HAP-1 (cell line): ENCODE measurements at places on chromosomes 5 and 9.
A peak's percentile ranks its signal among the peaks of the same experiment; 100 is the strongest.

DNA sequence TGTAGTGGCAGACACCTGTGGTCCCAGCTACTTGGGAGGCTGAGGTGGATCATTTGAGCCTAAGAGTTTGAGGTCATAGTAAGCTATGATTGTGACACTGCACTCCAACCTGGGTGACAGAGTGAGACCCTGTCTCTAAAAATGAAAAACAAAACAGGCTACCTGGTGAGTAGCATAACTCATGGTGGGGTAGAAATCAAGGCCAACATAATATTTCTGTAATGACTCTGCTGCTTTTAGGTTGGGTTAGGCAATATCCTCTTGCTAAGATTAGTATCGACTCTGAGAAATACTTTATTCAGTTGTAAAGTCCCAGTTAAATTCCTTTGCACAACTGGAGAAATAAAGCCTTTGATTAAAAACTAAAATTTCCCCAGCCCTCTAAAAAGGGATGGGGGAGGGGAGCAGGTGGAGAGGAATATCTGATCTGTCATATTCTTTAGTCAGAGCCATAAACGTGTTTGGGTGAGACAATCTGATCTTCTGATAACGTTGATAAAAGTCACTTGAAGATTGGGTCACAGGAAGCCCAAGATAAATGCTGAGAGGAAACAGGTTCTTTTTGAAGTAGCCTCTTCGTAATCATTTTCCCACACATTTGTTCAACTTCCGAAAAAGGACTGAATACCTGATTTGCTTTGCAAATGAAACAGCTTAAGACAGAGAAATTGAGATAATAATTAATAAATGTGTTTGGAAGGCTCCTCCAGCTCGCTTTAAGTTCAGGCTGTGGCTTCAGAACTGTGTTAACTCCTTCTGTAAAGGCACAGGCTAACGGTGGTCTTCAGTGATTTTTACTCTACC, 14.9 kb downstream of the IL4 start:
- no peak for DNase-seq

DNA sequence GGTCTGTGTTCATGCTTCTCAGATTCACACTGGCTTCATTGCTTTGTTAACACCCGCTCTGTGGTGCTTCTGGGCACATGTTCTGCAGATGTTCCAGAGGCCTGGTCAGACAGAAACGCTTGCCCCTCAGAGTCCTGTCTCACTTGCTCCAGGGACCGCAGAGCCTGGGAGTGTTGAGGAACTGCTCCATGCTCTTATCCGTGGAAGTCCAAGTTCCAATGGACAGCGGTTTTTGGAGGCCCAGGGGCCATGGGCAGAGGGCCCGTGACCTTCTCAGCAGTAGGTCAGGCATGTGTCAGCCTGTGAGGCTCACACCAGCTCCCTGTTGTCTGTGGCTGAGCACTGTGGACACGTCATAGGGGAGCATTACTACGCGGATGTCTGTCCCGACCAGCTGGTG, 364.7 kb upstream of the IRX1 start:
- no peak for DNase-seq

GRCh38 chr5:141838326-141839014, 39.7 kb downstream of the PCDH1 start:
- no peak for DNase-seq

- DNase-seq, result no peak
Observed at GRCh38 chr9:127970401-127971313, 10.1 kb downstream of the EEIG1 start.

GRCh38 chr9:135926402-135927194, 19.3 kb upstream of the CAMSAP1 start:
- DNase-seq, result no peak

DNA sequence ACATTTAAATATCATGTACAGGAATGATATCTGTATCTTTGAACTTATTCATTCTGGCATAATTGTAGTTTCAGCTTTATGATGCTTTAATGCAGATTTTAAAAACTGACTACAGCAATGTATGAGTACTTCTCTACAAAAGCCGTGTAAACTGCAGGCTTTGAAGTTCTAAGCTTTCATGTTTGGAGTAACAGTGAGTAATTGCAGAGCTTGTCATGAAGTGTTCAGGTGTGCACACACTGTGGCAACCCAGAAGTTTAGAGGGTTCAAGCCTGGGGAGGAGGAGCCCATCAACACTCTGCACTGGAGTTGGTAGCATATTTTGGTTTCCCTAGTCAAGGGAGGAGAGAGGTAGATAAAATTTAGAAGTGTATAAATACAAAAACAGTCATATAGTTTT, 130.9 kb downstream of the CD180 start:
- DNase-seq, result no peak

DNA sequence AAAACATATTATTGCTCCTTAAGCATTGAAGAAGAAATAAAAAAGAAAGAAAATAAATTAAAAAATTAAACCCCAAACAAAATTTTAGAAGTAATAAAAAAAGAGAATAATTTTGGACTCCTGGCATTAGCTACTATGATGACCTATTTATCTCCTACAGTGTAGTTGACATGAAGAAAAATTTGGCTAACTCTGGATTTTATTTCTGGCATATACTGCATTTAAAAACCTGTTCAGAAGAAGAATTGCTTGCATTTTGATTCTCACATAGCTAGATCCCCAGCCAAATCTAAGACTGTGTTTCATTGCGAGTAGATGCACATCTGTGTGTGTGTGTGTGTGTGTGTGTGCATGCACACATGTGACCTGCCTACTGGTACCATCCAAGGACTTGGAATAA, 30.1 kb upstream of the GABRG2 start:
- DNase-seq, result no peak

- DNase-seq, result no peak
Observed at GRCh38 chr5:10591966-10592365, 28.1 kb downstream of the ANKRD33B start.

DNA sequence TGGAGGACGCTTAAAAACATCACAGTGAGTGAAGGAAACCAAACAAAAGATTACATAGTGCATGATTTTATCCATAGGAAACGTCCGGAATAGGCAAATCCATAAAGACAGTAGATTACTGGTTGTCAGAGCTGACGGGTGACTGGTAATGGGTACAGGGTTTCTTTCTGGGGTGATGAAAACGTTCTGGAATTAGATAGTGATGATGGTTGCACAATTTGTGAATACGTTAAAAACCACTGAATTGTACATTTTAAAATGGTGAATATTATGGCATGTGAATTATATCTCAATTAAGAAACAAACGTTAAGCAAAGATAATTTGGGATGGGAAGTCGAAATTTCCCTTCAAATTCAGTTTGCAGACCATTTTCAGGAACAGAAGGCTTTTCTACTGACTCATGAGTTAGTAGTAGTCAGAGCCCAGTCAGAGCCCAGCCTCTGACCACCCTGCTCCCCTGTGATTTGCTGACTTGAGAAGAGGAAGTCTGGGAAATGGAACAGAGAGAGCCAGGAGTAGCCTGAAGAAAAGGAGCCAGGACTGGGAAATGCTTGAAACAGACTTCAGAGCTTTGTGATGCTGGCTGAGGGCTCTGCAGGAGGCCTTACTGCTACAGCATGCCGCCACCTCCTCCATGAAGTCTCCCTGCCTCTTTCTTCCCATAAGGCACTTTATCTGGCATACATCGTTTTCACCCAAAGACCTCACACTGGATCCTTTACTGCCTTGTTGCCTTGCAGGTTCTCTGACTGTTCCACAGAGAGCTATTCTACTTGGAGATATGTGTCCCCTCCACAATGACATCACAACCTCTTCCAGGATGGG, 46.4 kb upstream of the CTNNA1 start:
- DNase-seq, result no peak

GRCh38 chr5:160548949-160549645, 127.4 kb downstream of the PTTG1 start:
- no peak for DNase-seq

DNA sequence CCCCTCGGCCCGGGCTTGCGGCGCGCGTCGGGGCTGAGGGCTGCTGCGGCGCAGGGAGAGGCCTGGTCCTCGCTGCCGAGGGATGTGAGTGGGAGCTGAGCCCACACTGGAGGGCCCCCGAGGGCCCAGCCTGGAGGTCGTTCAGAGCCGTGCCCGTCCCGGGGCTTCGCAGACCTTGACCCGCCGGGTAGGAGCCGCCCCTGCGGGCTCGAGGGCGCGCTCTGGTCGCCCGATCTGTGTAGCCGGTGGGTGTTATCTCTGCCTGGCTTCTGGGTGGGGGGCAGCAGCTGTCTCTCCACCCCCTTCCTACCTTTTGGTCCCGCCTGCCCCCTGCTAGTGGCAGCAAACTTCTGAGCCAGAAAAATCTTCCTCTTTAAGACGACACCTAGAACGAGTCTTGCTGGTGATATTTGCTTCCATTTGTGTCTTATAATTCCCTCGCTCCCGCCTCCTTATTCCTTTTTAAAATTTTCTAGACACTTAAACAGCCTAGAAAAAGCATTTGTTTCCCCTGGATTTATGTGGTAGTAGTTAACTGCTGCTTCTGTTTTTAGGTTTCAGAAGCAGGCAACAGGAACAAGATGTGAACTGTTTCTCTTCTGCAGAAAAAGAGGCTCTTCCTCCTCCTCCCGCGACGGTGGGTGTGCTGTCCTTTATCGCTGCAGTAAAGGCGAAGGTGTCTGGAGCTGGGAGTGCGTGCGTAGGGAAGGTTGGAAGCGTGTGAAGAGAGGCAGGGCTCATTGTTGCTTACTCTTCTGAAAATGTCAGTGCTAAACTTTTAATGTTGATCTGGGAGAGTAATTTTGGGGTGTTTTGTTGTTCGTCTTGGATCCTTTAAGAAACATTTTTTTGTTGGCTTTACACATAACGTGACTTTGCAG, 554 bp downstream of the JAK2 start:
- peak; percentile 78 for DNase-seq

GRCh38 chr5:52283221-52283620, 504.5 kb upstream of the ITGA1 start:
- DNase-seq, result no peak

GRCh38 chr9:105389796-105390195, 58.0 kb upstream of the FSD1L start:
- DNase-seq, result peak; percentile 60

DNA sequence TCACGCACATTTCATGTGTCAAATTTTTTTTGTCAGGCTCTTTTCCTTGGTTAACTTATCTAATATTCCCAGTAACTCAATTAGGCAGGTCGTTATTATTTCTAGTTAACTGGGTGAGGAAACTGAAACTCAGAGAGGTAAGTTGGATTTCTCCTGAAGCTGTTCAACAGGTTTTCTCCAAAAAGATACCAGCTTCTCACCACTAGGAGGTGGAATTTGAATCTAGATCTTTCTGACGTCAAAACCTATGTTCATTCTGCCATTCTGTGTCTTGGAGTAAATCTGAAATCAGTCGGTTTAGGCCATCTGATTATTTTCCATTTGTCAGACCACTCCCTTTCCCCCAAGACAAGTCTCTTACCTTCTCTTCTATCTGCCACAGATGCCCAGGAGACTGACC, 572.9 kb downstream of the ACTL7B start:
- DNase-seq, result no peak

DNA sequence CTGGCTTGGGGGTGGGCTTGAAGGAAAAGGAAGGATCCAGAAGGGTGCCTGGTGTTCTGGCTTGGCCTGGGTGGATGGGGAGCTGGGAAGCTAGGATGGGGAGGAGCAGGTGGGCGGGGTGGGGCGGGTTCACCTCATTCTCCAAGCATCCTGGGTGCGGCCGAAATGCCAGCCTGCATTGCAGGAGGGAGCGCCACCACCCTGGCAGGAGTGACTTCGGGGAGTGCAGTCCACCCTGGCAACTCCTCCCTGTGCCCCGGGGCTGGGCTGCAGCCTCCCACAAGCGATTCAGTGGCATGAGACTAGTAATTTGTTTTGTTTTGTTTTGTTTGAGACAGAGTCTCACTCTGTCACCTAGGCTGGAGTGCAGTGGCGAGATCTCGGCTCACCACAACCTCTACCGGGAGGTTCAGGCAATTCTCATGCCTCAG, 5.5 kb downstream of the TTC16 start:
- no peak for DNase-seq

DNA sequence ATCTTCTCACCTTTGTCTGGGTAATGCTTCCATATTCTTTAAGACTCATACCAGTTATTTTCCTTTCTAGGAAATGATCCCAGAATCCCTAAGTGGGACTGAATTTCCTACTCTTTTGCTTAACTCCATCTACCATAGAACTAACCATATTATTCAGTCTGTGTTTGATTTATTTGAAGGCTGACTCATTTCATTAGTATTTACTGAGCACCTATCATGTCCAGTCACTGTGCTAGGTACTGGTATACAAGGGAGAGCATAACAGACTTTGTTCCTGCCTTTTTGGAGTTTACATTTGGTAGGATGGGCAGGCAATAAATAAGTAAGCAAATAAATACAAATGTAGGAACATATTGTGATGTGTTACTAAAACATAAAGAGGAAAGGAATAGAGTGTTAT, 4.3 kb downstream of the NPR2 start:
- DNase-seq, result no peak

DNA sequence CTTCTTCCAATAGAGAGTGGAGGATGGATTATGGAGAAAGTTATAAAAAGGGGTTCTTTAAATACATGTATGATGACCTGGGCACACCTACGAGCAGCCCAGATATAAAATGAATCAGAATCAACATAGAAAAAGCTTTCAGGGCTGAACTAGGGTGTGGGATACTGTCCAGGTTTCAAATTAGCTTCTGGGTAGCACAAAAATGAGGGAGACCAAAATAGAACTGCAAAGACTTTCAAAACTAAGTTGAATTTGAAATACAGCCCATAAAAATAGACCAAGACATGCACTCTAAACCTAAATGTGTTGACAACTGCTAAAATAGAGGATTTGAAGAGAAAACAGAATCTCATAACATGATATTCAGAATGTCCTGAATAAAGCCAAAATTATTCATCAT, 17.0 kb downstream of the ZNF484 start:
- DNase-seq, result no peak

- no peak for DNase-seq
Observed at GRCh38 chr5:62977661-62978060, 399.0 kb downstream of the LRRC70 start.

DNA sequence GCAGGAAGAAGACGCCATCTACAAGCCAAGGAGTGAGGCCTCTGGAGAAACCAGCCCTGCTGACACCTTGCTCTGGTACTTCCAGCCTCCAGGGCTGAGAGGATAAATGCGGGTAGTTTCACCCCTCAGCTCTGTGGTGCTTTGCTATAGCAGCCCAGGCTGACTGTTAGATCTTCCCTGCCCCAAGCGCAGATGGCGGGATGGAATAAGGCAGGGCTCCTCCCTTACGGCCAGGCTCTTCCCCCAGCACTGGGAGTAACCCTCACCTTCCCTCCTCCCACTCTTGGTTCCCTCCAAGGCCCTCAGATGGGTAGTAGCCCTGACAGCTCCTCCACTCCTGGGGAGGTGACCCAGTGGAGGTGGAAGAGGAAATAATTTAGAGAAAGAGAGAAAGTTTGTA, 285.1 kb downstream of the GADD45G start:
- no peak for DNase-seq

DNA sequence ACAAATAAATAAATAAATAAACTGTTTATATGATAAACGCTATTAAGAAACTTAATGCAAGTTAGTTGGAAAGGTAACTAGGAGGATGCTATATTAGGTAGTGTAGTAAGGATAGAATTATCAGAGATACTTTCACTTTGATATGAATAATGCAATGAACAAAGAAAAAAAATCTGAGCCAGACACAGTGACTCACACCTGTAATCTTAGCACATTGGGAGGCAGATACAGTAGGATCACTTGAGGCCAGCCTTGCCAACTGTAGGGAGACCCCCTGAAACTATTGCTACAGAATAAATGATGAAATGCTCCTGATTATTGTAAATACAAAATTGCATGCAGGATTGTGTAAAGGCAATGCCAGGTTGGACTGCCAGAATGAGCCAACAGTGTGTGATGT, 109.2 kb downstream of the ANXA2R start:
- DNase-seq, result no peak

GRCh38 chr5:112951124-112951702, 25.4 kb upstream of the DCP2 start:
- DNase-seq, result no peak

- DNase-seq, result no peak
Observed at GRCh38 chr5:177179431-177179830, 45.9 kb downstream of the NSD1 start.
